ENCODE measurements at places on chromosomes 2 and 18.

- DNase-seq = no peak
These were observed 139.3 kb upstream of the ID2 start for GRCh38 chr2:8542381-8543059.

DNA sequence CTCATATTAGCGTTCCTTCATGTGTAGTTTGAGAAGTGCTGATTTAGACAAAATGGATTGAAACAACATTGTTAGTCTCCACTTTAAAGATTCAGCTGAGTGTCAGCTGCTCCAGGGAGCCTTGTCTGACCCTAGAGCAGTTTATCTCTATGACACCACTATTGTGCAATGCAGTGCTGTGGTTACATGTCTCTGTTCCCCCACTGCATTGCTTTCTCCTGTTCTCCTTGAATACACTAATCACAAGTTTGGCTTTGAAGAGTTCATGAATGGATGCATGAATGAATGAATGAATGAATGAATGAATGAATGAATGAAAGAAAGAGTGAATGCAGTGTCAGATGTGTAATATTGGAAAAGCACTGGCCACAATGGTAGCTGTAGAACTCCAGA, 38.3 kb downstream of the GCG start:
- DNase-seq = peak; percentile 69

- no peak for DNase-seq
These were observed 242.7 kb downstream of the CNTNAP5 start for GRCh38 chr2:124267794-124268193.

DNA sequence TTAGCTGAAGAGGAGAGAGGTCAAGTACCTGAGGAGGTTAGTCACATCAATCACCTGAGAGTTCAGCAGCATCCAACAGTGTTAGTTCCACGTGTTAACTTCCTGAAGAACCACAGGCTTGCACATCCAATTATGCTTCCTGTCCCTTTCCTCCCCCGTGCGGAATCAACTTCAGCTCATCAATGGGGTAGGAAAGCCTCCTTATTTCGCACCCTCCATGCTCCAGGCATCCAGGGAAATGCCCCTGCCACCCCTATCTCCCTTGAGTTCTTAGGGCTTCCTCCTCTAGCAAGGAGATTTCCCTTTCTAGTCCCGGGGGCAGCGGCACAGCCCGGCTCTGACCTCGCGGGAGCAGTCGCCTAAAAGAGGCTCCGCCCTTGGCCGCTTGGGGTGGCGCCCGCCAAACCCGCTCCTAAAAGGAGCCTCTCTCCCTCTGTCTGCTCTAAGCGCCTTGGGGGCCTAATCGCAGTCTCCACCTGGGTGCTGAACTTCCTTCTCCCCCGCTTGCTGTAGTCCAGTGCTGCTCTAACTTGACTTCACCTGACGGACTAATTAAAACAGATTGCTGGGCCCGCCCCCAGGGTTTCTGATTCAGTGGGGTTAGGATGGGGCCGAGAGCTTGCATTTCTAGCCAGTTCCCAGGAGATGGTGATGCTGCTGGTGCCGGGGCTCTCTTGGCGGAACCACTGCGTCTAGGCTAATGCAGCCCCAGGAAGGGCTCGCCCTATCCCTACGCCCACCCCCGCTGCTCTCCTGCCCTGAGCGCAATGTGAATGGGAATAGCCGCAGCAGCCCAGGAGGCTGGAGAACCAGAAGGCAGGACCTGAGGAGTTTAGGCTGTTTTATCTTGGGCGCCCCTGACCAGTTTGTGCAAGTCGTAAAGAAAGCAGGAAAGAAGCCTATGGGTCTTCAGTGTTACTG, 3.4 kb upstream of the TET3 start:
- DNase-seq = peak; percentile 71

GRCh38 chr2:219671279-219671678, 43.8 kb downstream of the SLC4A3 start:
- no peak for DNase-seq

DNA sequence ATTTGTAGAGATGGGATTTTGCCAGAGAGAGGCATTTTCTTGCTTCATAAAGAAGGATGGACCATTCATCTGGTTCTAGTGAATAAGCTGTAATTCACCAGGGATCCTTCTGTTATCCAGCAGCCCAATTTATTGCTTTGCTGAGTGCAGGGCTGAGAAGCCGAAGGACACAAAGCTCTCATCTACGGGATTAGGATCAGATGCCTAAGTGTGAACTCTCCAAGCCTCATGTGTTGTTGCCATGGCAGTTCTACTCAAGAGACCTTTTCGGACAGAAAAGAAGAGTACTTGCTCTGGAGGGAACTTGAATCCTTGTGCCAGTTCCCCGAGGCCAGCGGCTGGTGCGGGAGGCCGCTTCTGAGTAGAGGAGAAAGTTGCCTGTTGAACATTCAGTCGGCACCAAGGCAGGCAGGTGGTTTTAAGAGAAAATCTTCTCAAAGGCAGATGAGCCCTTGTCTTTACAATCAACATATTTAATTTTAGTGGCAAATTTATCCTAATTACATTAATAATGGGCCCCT, 38.4 kb upstream of the MBP start:
- no peak for DNase-seq

DNA sequence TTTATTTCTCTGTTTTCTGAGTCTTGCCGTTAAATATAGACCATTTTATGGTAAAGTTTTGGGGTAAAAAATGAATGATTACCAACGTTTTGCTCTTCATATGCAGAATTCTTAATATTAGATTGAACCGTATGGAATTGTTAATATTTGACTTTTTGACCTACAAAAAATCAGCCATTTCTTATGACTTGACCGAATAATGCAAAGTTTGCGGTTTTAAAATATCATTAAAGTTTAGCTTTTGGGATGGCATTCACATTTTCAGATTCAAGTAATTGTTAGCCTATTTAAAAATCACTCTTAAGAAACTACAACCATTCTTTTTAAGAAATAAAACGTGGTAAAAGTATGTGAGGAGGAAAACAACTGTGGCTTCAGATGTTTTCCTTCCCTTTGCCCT, 138.0 kb downstream of the HAUS1 start:
- DNase-seq = no peak

GRCh38 chr2:205996161-205996560, 89.8 kb downstream of the INO80D start:
- DNase-seq = no peak

- no peak for DNase-seq
These were observed 125.1 kb upstream of the HAAO start for GRCh38 chr2:42917425-42917927.

DNA sequence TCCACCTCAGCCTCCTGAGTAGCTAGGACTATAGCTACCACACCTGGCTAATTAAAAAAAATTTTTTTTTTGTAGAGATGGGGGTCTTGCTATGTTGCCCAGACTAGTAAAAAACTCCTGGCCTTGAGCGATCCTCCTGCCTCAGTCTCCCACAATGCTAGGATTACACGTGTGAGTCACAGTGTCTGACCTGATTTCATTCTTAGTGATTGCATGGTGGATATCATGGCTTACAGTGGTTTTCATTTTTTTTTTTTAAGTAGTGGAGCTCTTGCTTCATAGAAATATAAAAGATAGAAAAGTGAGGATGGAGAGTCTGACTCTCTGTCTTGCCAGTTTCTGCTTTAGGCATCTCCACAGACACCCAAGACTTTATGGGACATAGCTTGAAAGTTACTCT, 83.6 kb downstream of the CDC42EP3 start:
- no peak for DNase-seq

DNA sequence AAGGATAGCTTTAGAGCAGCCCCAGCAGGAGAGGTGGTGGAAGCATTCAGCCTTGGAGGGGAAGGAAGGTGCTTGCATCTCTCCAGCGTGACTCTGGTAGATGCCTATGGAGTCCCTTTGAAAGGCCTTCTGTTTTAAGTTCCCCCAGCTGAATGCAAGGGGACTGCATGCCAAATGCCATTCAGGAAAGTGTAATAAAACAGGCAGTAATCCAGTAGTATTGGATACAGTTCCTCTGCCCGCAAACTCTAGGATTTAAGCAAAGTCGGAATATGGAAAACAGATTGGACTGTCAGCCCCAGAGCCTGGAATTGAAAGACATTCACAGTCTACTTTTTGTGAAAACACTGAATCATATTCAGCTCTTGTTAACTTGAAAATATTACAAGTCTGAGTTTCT, 125.2 kb upstream of the GAREM1 start:
- DNase-seq = no peak

GRCh38 chr2:238100821-238101771, 956 bp downstream of the ESPNL start:
- no peak for DNase-seq

DNA sequence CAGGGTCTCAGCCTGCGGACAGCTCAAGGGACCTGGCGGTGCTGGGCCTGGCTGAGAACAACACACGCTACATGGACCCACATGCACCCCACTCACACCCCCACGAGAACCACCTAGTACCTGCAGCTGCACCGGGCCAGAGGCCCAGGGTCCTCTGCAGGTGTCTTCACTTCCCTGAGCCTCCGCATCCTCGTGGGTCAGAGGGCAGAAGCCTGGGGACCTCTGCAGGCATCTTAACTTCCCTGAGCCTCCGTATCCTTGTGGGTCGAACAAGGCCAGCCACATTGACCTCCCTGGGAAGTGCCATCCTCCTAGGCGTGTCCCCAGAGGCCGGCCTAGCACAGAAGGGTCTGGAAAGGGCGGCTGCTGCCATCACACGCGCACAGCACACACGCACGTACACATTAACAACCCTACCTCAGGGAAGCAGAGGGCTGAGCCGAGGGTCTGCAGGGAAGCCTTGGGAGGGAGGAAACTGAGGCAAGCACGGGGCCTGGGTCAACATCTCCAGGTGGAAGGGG, 62.5 kb upstream of the HPCAL1 start:
- no peak for DNase-seq

DNA sequence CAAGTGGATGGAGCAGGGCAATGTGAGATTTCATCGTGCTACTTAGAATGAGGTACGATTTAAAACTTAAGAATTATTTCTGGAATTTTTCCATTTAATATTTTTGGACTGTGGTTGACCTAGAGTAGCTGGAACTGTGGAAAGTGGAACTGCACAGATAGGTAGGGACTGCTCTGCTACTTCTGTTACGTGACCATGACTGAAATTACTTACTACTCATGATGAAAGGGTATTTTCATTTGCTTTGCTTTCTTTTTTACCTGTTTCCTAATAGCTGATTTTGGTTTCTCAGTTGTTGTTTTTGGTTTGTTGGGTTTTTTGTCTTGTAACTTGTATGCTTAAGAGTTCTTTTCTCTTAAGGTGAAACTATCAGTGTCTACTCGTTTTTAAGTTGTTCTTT, 11.4 kb downstream of the UBE2E3 start:
- DNase-seq = no peak

DNA sequence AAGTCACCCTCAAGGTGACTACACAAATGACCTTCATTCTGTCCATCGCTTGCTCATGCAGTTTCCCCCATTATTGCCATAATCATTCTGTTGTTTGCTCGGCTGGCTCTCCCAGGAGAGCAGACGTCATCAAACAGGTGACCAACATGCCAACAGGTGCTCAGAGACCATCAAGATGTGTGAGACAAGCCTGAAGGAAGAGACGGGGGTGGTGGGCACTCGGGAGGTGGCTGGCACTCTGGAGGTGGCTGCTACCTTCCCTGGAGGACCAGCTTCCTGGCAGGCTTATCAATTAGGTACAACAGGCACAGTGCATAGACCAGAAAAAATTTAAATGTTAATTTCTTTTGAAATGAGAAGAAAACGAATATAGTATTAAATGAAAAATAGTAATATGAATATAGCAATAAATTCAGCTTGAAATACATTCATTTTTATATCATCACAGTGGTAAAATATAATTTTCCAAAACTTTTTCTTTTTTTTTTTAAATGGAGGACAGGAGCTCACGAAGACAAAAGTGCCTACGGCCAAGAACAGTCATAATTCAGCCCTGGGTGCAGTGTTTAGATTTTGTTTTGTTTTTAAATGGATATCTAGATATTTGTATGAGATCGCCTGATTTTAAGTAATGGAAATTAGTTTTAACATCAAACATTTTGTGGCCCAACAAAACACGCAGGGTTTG, 16.9 kb upstream of the HAAO start:
- DNase-seq = peak; percentile 66

DNA sequence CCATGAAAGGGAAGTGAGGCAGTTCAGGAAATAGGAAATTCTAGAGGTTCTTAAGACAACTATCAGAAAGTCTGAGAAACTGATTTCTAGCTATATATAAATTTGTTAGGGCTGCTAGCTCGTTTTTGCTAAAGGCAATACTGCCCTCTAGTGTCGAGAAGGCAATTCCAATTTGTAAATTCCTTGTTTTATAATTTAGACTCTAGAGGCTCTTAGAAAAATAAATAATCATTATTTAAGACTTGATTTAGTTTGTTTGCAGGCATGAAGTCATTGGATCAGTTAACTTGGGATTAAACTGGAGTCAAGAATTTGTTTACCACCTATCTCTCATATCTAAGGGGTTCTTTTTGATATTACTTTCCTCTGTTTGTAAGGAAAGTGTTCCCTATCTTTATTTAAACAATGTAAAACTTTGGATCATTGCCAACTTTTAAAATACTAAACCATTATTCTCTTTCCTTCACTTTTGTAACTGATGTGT, 66.2 kb downstream of the ACVR2A start:
- peak; percentile 72 for DNase-seq

DNA sequence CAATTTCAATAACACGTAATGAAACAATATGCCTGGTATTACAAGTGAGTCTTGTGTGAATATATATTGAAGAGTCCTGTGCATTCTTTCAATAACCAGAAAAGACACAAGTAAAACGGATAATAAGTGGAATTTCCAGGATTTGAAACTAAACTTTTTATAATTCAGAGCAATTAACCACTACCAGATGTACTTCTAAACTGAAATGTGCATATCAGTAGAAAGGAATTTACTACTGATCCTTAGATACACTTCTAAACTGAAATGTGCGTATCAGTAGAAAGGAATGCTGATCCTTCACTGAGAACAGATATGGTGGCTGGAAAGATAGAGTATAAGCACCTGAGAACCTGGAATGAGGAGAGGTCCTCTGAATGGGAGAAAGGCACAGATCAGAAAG, 470.9 kb upstream of the SPHKAP start:
- DNase-seq = no peak

- DNase-seq = no peak
These were observed 106.0 kb downstream of the COPS8 start for GRCh38 chr2:237191714-237192081.

- no peak for DNase-seq
These were observed 22.8 kb downstream of the ANO7 start for GRCh38 chr2:241211276-241211675.

- no peak for DNase-seq
These were observed 43.0 kb downstream of the G6PC2 start for GRCh38 chr2:168944065-168944464.

DNA sequence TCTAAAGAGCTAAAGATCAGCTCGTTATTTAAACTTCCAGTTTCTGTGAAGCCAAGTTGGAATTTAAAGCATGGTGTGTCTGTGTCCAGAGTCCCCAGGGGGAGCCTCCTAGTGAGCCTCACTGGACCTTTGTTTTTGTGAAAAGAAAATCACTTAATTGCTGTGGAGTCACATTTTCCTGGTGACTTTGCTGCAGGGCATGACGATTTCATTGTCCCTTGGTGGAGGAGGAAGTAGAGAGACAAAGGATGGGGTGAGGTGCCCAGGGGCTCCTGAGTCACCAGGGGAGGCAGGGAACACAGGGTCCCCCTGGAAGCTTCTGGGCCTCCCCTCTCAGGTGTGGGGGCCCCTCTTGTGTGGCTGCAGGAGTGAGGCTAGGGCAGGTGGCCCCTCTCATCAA, 19.7 kb downstream of the ATP6V1C2 start:
- DNase-seq = no peak

- DNase-seq = peak; percentile 30
These were observed 176.0 kb downstream of the DIS3L2 start for GRCh38 chr2:232137356-232138147.

- DNase-seq = no peak
These were observed 30.4 kb downstream of the KLF7 start for GRCh38 chr2:207135340-207135739.

Measured in KBM-7 (cell line).